Right cardiac atrium (tissue), 5 donors: ENCODE measurements at places on chromosomes 16 and 17. TPM values are rescaled to one million over a fixed set of nuclear protein-coding genes. Genes with fewer than 3 reads are reported as not detected.

DNA sequence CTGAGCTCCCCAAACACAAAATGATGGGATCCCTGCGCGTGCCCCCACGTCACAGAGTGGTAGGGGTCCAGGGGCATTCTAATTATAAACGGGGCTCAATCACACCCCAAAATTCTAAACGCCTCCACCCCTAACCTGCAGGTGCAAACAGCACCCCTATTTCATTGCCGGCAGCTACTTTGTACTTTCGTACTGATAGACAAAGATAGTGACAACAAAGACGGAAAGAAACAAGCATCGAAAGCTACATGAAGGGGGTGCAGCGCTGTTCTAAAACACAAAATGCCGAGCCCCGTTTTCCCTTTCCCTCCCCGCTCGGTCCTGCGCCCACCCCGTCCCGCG is 13.9 kb downstream of the MIS12 start:
- DNase-seq: no peak

Gene CCDC154
- polyA plus RNA-seq: 0.50 TPM

DNA sequence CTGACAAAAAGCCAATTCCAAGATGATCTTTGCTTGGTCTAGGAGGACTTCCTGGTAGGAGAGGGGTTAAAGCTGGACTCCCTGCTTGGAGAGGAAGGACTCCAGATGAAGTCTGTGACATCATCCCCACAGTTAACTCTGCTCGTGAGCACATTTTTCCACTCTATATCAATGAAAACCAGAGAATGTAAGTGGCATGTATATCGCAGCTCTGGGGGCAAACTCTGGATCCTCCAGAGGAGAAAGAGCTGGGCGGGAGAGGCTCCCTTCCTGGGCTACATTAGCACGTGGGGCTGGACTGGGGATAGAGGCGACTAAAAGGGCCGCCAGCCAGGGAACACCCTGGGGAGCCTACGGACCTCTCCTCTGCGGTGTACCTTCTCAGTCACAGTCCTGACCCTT is 34.1 kb downstream of the HIC1 start:
- DNase-seq: peak; percentile 71

Gene TMEM204
- 32.2 TPM for polyA plus RNA-seq

- peak; percentile 38 for DNase-seq
Observed at GRCh38 chr16:21265104-21265837, 12.8 kb downstream of the CRYM start.

GRCh38 chr16:75250809-75251279 is 580 bp downstream of the BCAR1 start:
- DNase-seq: peak; percentile 64
